ENCODE measurements at places on chromosomes 3 and 15.
A peak's percentile ranks its signal among the peaks of the same experiment; 100 is the strongest.

DNA sequence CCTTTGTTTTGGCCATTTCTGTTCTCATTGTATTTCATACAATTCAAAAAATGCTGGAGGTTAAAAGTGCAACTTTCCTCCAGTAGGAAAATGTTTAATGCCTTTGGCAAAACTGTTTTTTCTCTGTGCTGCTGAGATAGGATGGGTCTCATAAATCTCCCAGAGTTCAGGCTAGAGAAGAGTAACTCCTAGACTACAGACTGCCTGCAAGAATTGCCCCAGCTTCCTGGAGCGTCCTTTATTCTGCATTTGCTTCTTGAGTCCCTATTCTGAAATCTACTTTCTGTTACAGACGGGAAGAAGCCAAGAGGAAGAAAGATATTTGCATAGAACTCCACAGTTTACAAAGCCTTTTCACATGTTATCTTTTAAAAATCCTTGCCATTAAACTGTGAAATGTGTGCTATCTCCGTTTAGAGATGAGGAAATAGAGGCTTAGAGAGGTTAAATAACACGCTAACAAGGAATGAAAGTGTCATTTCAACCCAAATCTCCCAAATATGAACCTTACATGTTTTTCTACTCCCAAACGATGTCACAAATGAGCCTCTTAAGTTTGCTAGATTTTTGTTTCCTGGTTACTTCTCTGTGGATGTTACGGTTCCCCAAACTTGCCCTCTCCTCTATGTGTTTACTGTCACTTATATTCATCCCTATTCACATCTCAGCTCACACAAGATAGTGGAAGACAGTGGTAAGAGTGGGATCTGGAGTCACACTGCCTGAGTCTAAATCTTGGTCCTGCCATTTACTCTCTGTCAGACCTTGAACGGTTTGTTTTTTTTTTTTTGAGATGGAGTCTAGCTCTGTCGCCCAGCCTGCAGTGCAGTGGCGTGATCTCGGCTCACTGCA lies 17.4 kb downstream of the NANOGP8 start:
- DNase-seq, result no peak

GRCh38 chr15:78243491-78243941 lies 9.2 kb upstream of the ACSBG1 start:
- peak; percentile 50 for DNase-seq

- no peak for DNase-seq
These were observed 33.6 kb downstream of the SPATA12 start for GRCh38 chr3:57093971-57094535.

DNA sequence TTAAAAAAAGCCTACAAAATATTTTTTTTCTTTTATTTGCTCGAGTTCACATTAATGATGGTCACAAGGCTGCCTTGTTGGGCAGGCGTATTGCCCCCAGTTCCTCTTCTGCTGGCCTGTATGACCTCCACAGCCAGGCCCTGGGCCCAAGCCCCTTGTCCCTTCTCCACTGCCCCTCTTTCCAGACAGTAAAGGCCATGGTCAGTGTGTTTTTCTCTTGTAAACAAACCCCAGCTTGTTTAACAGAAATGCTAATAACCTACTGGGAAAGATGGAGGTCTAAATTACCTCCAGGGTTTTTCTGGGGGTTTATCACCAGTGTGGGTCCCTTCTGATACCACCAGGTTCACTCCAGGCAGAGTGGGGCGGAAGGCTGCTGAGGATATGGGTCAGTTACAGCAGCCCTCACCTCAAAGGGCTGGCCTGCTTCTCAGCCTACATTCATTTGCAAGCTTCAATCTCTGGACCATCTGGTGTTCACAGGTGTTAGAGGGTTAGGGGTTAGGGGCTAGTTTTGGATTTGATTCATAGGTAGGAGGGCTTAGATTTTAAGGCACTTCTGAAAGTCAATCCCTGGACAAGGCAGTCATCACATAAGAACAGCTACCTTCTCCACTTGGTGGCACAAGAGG lies 2.0 kb upstream of the MANF start:
- DNase-seq, result peak; percentile 70

DNA sequence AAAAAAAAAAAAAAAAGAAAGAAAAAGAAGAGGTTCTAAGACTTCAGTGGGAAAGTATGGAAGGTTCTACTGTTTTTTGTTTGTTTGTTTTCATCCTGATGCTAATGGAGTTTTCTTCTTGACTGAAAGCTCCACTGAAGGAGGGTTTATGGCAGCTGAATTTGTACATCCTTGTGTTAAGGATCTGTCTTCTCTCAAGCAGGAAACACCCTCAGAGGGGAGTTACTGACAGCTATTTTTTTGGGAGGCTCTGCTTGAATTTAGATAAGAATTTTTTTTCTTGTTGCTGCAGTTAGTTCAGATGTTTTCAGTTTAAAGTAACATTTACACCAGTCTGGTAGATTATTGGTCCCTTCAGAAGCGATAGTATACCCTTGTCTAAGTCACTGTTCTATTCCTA lies 325.3 kb downstream of the ROBO2 start:
- no peak for DNase-seq

DNA sequence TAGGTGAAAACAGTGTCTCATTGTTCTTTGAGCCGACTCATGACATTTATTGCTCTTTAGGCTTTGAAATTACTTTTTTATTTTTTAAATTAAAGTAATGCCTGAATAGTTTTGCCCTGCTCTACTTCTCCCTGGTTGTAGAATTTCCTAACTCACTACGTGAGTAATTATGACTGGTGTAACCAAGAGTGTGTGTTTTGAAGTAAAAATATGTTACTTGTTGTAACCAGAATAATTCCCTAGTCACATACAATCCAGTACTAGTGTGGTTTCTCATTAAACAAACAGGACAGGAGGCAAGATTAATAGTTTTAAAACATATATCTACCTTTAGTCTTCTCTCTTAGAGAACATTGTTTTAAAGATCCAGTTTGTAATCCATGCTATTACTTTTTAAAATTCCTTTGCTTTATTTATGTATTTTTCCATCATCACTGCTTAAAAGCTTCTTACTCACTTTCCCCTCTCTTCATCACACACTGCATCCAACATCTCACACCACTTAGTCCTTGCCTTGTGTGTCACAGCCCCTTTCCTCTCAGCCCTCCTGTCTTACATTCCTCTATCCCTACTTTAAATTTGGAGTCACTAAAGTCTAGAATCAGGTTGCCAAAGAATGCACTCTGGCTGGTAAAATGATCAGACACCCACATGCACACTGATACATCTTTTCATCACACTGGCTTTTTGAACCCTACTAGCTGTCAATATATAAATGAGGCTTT lies 219.7 kb downstream of the WNT5A start:
- DNase-seq, result no peak

DNA sequence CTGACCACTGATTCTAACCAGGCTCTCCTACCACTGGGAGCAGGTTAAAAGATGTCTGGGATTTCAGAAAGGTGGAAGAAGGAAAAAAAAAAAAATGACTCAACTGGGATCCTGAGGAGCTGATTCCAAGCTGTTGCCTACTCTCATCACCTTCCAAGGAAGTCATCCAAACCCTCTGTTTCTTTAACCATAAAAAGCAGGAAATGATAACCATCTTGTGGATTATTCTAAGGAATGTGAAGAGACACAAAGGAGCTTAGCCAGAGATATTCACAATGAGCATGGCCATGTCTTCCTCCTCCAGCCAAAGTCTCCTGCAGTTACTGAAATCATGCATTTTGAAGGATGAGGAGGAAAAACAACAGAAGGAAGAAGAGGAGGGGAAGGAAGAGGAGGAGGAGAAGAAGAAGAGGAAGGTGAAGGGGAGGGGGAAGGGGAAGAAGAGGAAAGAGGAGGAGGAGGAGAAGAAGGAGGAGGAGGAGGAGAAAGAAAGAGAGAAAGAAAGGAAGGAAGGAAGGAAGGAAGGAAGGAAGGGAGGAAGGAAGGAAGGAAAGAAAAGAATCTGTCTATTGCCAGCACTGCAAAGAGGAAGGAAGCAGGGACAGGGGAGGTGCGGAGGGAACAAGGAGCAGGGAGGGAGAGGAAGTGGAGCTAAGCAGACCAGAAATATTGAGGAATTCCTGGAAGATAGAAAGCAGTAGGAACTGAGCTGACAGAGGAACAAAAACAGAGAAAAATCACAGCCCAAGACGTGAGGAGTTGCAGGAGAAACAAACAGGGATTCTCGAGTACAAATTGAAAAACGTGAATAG lies 229.2 kb downstream of the UACA start:
- DNase-seq, result no peak

GRCh38 chr3:149572796-149573414 lies 84.9 kb downstream of the WWTR1 start:
- DNase-seq, result no peak

DNA sequence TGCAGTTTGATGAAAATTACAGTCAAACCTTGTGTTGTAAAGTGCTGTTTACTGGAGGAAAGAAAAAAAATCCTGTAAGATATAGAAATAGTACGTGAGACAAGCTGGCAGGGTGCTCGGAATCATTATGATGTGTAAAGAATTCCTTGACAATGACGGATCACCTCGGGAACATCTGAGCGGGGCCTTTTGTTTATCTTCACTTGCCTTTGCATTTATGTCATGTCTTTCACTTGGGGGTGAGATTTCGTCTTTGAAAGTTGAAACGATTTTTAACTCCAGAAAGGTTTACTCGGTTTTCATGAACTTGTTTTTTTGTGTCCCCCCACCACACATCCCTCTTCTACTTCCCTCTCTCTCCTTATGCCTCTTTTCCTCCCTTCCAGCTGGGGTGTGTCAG lies 128.3 kb upstream of the VEPH1 start:
- DNase-seq, result no peak
